ENCODE measurements at places on chromosomes 2 and 18.
A peak's percentile ranks its signal among the peaks of the same experiment; 100 is the strongest.

GRCh38 chr2:201866643-201867473 lies 60.5 kb downstream of the CDK15 start:
- DNase-seq = no peak

- no peak for DNase-seq
These were observed 4.8 kb downstream of the ASB18 start for GRCh38 chr2:236259371-236259770.

GRCh38 chr2:176817061-176817565 lies 395.5 kb upstream of the HNRNPA3 start:
- no peak for DNase-seq

- DNase-seq = no peak
These were observed 2.2 kb upstream of the SERTAD2 start for GRCh38 chr2:64655873-64656272.

DNA sequence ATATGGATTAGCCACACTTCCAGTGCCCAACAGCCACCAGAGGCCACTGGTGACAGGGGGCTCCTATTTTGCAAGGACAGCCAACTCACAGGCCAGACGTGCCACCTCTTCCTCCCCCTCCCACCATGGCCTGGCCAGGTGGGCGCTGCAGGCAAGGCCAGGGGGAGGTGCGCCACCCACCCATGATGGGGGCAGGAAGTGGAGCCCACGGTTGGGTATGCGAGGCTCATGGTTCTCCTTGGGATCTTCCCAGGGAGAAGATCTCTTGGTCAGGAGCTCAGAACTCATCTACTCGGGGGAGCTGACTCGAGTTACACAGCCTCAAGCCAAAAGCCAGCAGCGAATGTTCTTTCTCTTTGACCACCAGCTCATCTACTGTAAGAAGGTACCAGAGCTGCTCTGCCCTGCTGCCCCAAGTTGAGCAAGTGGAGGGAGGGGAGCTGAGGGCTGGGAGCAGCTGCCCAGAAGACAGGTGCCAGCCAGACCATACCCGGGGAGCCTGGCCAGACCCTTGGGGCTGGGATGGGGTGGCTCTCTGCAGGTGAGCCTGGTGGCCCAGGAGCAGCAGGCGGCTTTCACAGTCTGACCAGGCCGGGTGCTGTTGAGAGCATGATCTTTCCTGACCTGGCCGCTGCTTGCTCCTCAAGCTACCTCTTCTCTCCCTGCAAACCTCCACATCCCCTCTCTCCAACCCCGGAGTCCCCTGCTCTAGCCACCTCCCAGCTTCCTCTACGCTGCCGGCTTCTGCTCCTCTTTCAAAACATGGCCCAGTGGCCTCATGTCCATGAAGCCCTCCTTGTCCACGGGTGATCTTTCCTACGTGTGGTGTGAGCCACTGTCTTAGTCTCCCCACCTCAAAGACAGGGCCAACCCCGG lies 49.8 kb downstream of the FAM168B start:
- DNase-seq = no peak

DNA sequence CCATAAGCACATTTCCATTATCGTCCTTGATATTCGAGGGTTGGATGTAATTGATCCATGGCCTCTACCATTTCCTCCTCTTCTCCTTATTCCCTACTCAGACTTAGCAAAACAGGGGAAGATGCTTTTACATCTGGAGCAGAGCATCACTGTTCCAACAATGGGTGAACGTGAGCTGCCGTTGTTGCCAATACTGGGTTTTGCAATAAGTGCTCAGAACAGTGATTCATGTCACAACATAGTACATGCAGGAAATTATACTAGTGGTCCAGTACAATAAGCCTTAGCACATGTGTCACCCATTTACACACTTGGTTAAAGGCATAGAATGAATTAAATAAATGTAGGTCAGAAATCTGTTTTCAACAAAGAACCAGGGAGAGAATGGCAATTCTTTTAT lies 112.4 kb downstream of the DCC start:
- no peak for DNase-seq

GRCh38 chr18:22446911-22447310 lies 29.2 kb upstream of the CTAGE1 start:
- no peak for DNase-seq

DNA sequence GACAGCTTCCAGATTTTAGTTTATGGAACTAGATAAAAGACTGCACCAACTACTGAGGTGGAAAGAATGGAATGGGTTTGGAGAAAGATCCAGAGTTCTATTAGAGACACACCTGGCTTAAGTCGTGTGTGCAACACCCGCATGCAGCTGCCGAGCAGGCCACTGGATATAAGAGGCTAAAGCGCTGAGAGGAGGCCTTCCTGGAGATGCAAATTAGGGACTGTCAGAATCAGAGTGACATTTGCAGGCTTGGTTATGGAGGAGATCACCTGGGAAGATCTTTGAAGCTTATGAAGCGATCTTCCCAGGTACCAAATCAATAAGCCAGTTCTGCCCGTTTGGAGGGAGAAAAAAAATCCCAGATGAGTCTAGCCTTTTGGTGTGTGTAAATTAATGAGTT lies 30.4 kb upstream of the KLHL29 start:
- DNase-seq = no peak

- no peak for DNase-seq
These were observed 162.2 kb downstream of the BAZ2B start for GRCh38 chr2:159454185-159454584.

DNA sequence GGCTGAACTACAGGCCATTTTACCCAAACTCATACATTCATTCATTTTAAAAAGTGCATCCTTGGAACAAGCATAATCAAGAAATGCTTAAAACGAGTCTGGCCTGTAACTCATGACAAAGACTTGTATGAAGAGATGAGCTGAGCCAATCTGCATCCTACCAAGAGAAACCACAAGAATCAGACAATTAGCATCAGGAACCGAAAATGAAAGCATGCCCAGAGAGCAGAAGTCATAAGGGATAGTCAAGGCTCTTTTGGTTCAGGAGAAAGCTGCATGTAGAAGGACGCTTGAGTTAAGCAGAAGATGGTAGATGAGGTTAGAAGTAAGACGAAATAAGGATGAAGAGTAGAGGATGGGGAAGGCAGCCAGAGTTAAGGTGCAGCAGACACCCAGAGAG lies 137.0 kb upstream of the CTNNA2 start:
- DNase-seq = no peak

- DNase-seq = peak; percentile 73
These were observed 2.1 kb downstream of the TMEM247 start for GRCh38 chr2:46481198-46482193.

GRCh38 chr2:181037922-181038321 lies 57.5 kb downstream of the UBE2E3 start:
- no peak for DNase-seq

- DNase-seq = no peak
These were observed 599 bp downstream of the ADAM23 start for GRCh38 chr2:206443735-206444527.

GRCh38 chr2:86002375-86002774 lies 103.3 kb downstream of the POLR1A start:
- no peak for DNase-seq

DNA sequence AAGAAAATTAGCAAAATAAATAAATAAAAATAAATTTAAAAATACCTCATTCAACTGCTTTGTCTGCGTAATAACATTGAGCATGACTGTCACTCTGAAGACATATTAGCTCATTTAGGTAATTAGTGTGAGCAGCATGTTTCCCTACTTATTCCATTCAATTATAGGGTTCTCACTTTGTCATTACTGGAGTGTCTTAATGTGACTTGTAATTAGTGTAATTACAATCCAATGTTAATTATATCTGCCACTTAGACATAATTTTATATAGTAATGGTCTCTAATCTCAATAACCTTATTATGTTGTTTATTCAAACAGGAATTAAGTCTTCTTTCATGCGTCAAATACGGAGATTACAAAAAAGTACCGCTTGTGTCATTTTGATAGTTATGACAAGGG lies 893.9 kb upstream of the ACVR2A start:
- DNase-seq = no peak

DNA sequence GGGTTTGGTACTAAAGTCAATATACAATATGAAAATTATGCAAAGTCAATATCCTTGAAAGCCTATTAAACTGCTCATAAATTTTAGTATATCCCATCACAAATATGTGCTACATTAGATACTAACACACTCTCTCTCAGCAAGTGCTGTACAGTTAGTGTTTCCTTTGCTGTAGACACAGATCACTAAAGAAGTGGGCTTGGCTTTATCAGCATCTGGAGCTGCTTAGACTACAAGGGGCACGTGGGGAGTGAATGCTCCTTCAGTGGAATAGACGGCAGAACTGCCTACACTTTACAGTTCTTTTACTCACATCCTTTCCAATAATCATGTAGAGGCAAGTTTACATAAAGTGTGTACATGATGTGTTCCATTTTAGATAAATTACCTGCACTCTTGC lies 26.0 kb upstream of the EFEMP1 start:
- DNase-seq = no peak

- no peak for DNase-seq
These were observed 494.6 kb upstream of the MYT1L start for GRCh38 chr2:2825516-2826208.

GRCh38 chr2:117232305-117232704 lies 582.2 kb upstream of the DDX18 start:
- DNase-seq = no peak

DNA sequence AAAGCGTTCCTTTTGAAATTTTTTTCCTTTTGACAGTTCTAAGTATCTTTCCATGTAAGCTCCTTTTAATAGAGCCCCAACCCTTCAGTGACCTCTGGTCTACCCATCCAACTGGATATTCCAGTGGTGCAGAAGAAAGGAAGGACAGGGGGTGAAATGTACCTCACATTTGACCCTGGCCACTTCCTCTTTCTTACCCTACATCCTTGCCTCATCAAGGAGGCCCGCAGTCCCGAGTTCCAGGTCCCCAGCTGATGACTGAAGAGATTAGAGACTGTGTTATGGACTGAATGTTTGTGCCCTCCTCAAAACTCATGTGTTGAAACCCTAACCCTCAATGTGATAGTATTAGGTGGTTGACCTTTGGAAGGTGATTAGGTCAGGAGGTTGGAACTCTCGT lies 158.1 kb downstream of the RBM43 start:
- no peak for DNase-seq

DNA sequence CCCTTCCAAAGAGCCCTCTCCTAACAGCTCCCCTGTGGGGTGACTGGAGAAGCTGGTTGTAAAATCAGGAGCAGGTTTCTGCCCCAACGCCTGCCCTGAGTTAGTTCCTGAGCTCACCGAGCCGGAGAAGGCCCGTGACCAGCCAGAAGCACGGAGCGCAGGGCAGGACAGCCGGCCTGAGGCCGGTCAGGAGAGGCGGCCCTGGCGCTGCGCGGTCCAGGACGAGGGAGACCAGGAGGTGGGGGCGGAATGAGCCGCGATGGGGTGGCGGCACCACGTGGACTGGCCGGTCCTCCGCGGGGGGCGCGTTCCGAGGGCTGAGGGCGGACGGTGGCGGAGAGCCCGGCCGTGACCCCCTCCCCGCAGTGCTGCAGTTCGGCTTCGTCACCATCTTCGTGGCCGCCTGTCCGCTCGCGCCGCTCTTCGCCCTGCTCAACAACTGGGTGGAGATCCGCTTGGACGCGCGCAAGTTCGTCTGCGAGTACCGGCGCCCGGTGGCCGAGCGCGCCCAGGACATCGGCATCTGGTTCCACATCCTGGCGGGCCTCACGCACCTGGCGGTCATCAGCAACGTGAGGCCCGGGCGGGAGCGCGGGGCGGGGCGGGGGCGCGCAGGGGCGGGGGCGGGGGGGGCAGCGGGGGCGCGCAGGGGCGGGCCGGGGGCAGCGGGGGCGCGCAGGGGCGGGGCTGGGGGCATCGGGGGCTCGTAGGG lies 29.0 kb downstream of the ANO7 start:
- peak; percentile 72 for DNase-seq

DNA sequence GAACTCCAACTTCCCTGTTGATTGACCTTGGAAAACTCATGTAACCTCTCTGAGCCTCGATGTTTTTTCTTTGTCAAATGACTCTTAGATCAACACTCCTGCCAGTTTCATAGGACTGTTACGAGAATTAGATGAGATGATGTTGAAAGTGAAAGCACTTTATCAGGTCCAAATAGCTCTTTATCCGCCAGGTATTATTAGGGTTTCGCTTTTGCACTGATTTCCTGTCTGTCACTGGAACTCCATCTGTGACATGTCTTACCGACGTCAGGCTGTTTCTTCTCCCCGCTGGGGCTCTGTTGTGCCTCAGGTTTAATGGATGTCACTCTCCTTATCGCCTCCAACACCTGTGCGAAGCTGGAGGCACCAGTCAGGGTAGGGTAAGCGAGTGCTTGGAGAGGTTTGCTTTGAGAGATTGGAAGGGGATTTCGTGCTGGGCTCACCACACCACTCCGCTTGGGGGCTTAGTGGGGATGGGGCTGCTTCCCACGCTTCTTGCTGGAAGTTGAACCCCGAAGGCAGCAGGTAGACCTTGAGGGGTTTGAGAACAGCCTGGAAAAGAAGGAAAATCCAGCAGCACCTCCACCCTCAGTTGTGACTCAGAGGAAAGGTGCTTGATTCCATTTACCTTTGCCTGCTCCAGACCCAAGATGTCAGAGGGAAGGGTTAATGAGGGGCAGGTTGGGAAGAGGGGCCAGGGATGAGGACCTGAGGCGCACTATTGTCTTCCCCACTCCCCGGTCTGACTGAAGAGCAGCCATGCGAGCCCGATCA lies 4.3 kb downstream of the GAD1 start:
- DNase-seq = no peak

- DNase-seq = no peak
These were observed 96.3 kb upstream of the TANK start for GRCh38 chr2:161063946-161064306.

DNA sequence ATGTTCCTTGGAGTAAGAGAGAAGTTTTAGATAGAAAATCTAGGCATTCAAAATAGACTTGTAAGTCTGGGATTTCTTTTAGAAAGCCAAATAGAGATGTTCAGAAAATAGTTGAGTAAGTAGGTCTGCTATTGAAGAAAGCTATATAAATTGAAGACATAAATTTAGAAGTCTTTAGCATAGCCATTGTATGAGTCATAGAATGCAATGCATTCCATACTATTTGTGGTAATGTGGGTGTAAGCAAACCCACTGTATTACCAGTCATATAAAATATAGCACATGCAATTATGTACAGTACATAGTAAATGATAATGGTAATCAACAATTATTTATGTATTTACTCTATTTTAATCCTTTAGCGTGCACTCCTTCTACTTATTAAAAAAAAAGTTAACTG lies 14.1 kb downstream of the MC4R start:
- no peak for DNase-seq

DNA sequence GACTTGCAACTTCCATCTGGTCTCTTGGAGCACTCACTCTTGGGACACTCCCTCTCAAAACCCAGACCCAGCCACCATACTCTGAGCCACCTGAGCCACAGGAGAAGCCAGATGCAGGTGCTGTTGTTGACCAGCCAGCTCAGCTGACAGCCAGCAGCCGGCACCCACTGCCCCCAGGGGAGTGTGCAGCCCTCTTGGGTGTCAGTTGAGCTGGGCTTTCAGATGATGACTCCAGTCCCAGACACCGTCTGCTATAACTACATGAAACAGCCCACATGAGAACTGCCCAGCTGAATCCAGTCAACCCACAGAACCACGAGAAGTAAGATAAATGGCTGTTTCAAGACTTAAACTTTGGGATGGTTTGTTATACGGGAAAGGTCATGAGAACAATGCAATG lies 10.7 kb upstream of the IGFBP2 start:
- DNase-seq = no peak

All from D721Med (cell line).